ENCODE measurements at places on chromosomes 3 and 15. TPM values are rescaled to one million over a fixed set of nuclear protein-coding genes. Genes with fewer than 3 reads are reported as not detected.

POPDC2 gene
- total RNA-seq = 2.2 TPM

ZNF774 gene
- 0.64 TPM for total RNA-seq

FGF12 gene
- total RNA-seq = not detected

ATP13A4 gene
- total RNA-seq = 1.3 TPM

MAP6D1 gene
- 3.8 TPM for total RNA-seq

FSIP1 gene
- total RNA-seq = 0.38 TPM

ROBO2 gene
- total RNA-seq = not detected

DNA sequence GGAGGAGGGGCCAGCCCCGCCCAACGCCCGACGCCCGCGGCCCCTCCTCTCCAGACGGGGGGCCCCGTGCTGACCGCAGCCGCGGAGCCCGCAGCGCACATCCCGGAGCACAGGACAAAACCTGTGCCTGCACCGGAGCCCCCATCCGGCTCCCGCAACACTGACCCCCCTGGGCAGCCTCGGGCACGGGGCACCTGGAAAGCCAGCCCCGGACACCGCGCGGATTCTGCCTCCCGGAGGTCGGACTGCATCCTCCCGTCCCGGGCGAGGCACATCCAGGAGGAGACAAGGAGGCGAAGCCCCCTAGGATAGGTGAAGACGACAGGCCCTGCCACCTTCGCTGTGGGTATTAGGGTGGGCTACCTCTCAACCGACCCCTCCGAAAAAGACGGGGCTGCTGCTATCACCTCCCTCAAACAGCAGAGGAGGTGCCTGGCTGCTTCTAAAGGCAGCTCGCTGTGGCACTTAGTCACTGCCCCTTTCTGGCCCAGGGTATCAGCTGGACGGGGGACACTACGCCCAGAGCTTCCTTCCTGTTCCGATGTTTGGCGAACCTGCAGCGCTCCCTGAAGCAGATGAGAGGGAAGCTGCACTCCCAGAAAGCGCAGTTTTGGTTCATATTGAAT, 10.6 kb downstream of the XXYLT1 start:
- DNase-seq = no peak

- DNase-seq = no peak
Measured at GRCh38 chr3:114420072-114420471, 126.2 kb downstream of the TIGIT start.

- DNase-seq = no peak
Measured at GRCh38 chr3:43707266-43707665, 16.5 kb downstream of the ABHD5 start.

GRCh38 chr3:9653565-9654248, 4.4 kb downstream of the MTMR14 start:
- no peak for DNase-seq

DNA sequence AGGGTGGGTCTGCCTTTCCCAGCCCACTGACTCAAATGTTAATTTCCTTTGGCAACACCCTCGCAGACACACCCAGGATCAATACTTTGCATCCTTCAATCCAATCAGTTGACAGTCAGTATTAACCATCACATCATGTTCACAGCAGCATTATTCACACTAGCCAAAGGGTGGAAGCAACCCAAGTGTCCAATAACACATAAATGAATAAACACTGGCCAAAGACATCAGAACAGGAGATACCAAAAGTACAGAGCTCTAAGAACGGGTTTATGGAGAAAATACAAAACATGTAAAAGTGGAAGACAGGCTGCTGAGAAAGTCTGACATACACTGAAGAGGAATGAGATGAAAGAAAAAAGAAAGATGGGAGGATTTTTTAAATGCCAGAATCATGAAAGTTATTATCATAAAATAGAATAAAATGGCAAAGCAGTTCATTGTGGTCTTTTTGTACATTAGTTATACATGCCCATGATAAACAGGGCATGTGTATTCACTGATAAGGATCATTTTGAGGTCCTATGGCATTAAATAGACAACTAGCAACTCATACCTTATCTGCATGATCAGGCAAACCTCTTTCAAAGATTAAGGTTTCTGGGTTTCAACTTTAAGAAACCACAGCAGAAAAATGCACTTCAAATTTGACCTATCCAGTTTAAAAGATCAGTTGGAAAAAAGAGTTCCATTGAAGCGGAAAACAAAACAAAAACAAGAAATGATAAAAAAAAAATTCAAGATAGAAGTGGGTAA, 22.9 kb downstream of the DNAAF4 start:
- DNase-seq = no peak

GRCh38 chr3:99119385-99119784, 217.9 kb upstream of the DCBLD2 start:
- DNase-seq = no peak

GRCh38 chr3:175057401-175057800, 198.3 kb downstream of the NAALADL2 start:
- DNase-seq = no peak

Measured in CD8-positive, alpha-beta memory T cell (primary cell).